ENCODE measurements at places on chromosomes 12 and 14.

GRCh38 chr12:113191227-113191626 is 5.7 kb downstream of the RITA1 start:
- DNase-seq, result no peak

DNA sequence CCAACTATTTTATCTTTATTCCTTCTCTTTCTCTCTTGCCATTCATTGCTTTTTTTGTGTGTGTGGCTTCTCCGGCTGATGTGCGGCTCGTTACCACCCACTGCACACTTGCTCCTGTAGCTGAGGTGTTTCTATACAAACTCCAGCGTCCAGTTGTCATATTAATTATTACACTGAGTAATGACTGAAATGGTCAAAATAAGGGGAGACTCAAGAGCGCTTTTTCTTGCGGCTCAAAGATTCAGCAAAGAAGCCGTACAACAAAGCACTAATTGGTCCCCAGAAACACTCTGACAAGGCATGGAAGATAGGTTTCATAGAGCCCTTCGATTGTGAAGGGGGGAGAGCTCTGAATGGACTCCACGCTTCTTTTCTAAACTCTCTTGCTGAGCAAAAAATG is 5.6 kb upstream of the ASCL1 start:
- no peak for DNase-seq

- no peak for DNase-seq
Observed at GRCh38 chr12:88334271-88334670, 192.2 kb downstream of the TMTC3 start.

- DNase-seq, result no peak
Observed at GRCh38 chr14:68402525-68403101, 390.3 kb downstream of the ZFP36L1 start.

DNA sequence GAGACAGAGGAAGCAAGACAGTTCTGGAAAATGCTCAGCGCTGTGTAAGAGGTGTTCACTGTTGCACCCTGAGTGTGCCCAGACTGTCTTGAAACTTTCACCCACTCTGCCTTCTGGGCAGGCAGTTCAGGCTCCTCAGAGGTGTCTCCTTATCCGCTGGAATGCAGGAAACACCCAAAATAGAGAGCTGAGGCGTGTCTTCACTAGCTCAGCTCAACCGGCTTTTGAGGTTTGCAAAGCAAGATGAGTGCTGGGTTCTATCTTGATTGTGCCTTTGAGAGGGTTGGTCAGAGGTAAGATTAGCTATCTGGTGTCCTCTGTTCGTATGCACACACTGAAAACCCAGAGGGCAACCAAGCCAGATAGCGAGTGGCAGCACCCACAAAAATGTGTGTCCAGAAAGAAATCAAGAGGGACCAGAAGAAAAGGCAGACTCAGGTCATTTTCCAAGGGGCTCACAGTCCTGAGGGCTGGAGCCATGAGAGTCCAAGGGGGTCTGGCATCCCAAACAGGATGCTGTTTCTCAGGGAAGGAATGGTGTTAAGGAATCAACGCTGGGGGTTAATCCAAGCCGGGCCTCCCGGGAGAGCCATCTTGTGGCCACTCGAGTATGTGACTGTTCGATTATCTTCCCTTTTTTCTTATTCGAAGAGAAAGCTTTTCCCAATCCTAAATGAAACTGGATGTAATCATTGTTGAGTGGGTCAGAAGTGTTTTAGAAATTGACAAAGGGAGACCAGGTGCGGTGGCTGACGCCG is 47.1 kb downstream of the TBX3 start:
- DNase-seq, result no peak

DNA sequence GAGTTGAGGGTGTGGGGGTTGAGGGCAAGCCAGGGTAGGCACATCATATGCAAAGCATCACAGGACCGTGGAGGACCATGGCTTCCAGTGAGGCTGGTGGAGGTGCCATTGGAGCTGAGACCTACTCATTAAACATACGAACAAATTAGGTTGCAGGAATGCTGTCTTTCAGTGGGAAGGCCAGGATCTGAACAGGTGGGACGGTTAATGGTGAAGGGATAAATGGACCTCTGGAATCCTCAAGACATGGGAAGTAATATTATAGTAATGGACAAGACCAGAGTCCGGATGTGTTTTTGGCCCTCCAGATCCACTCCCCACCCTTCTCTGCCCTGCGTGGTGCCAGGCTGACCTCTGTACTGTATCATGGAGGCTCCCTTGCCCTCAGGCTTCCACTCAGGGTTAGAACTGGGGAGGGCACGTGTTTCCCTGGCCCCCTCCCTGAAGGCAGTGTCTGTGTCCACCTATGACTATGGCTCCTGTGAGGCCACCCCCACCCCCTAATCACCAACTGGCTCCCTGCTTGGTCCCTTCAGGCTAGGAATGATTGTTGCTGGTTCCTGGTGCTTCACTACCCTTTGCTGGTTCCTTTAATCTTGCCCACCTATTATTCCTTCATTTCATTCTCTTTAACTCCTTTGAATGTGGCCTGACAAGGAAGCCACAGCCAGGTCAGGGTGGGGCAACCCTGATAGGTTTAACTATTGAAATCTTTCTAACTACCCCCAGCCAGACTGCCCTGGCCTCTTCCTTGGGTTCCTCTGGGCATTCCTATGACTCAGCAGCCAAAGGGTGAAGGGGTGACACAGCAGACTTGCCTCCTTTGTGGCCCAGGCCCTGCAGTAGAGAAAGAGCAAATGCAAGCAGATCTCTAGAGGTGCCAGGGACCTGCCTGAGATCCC is 10.7 kb downstream of the DHRS2 start:
- no peak for DNase-seq

- DNase-seq, result no peak
Observed at GRCh38 chr14:90578283-90578985, 181.6 kb downstream of the CALM1 start.

GRCh38 chr14:101763941-101764709 is 2.6 kb downstream of the PPP2R5C start:
- DNase-seq, result no peak

GRCh38 chr12:13375583-13376345 is 179.2 kb downstream of the EMP1 start:
- DNase-seq, result no peak

DNA sequence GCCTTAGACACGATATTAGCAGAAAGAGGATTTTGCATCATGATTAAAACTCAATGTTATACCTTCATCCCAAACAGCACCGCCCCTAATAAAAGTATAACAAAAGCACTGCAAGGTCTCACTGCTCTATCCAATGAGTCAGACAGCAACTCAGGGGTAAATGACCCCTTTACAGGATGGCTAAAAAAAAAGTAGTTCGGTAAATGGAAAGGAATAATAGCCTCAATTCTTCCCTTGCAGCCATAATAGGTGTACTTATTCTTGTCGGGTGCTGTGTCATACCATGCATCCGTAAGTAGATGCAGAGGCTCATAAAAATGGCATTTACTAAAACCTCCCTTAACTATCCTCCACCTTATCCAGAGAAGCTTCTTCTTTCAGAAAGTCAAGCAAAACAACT is 53.9 kb upstream of the AP4S1 start:
- DNase-seq, result no peak

DNA sequence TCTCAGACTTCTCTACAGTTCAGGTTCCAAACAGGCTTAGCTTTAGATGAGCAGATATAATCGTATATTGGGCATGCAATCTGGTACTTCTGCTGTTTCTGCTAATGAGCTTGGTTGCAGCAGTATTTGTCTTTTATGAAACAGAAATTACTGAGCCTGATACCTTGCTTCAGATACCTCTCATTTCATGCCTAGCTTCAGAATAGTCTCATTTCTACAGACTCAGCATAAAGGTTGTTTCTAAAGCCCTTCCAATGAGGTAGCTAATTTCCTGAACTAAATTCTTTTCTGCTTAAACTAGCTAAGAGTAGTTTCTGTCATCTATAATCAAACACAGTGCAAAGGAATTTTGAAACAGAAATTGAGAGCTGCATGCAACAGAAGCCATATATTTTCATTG is 275.0 kb upstream of the KITLG start:
- DNase-seq, result no peak

GRCh38 chr12:14853961-14854360 is 10.6 kb upstream of the ART4 start:
- no peak for DNase-seq

DNA sequence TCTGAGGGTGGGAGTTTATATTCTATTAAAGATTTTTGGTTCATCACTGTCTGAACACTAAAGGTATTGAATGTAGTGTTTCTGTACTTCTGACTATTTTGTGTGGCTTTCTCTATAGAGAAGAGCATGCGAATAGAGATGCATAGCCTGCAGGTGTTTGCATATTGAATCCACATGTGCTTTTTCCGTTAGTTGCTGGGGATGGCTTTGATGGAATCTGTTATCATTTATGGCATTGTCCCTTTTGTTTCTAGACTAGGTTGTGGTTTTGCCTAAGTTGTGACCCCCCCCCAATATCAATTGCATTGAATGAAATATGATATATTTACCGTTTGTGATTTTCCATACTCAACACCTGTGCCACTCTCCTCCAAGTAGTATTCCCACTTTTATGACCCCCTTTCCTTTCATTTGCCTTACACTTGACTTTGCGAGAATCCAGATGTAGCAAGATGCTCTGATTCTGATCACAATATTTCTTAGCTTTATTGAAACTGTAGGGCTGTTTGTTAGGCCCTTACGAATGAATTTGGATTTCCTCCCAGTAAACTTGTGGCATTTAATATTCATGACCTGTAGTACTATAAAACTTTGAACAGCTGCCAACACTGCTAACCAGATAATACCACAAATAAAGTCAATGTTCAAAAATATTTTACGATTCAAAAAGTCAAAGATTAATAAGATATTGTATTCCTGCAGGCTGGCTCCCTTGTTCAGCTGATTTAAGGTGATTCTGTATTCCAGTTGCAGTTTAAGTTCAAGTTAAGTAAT is 176.4 kb downstream of the TMTC2 start:
- DNase-seq, result no peak

DNA sequence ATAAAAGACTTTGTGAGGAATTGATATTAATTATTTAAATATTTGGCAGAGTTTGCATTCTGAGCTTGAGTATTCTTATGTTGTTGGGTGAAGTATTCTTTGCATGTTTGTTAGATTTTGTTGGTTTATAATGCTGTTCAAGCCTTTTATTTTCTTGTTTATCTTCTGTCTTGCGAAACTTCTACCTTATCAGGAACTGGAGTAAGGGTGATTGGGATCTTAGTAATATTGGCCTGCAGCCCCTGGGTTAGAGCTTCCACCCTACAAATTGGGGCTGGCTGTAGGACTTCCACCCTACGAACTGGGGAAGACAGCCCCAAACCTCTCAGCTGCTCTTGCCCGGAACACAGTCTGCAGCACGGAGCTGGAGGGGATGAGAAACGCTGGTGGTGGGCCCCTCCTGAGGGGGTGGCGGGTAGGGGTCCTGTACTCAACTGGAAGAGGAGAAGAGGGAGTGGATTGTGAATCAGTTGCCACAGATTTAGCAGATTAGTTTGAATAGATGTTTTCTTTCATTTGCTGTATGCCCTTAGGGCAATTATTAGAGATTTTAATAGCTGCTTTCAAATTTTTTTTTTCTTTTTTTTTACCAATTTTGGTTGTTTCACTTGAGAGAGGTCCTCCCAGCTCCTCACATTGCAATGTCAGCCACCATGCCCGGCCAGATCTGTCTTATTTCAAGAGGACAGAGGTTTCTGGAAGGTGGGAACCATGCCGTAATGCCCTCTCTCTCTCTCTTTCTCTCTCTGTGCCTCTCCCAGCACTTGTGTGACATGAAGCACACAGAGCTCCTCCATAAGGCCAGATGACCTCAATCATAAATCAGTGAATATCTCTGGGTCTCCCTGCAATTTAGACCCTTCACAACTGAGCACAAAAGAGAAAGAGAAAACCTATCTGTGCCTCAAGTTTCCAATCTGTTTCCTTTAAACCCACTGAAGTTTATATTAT is 123.4 kb downstream of the DICER1 start:
- no peak for DNase-seq
